Body of pancreas (tissue), 4 donors: ENCODE measurements at places on chromosomes 6 and 20.

DNA sequence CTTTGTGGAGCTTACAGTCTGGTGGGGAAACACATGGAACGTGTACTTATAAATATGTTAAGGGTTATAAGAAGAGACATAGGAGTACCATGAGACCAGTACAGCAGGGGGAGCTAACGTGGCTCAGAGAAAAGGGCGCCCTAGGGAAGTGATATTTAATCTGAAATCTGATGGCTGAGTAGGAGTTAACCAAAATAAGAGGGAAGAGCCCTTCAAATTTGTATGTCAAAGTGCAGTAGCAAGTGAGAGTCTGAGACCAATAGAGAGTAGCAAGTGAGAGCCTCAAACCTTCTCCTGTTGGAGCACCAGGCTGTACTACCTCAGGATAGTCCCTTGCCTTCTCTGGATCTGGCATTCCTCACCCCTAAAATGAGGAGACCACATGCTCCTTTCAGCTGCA, 6.1 kb upstream of the PKIG start:
- H3K4me3 ChIP-seq = no peak overlapping the region
- no peak overlapping the region for H3K27ac ChIP-seq
- peak; percentile 11 for DNase-seq
- peaks cover 5% of the 10 kb centered on the region for H3K4me1 ChIP-seq

GRCh38 chr6:143243786-143244185, 183.1 kb downstream of the AIG1 start:
- DNase-seq = no peak
- H3K4me1 ChIP-seq = peaks cover 10% of the 10 kb centered on the region
- H3K4me3 ChIP-seq = no peak overlapping the region

GRCh38 chr6:156620331-156620730, 156.8 kb upstream of the ARID1B start:
- no peaks in the 10 kb centered on the region for H3K36me3 ChIP-seq
- peaks cover 9% of the 10 kb centered on the region for H3K4me1 ChIP-seq
- DNase-seq = no peak
- H3K4me3 ChIP-seq = no peak overlapping the region
- no peaks in the 10 kb centered on the region for H3K27me3 ChIP-seq
- no peak overlapping the region for H3K27ac ChIP-seq

GRCh38 chr6:24974182-24975171, 38.7 kb upstream of the RIPOR2 start:
- H3K36me3 ChIP-seq = no peaks in the 10 kb centered on the region
- H3K27ac ChIP-seq = no peak overlapping the region
- H3K4me1 ChIP-seq = no peaks in the 10 kb centered on the region
- H3K4me3 ChIP-seq = no peak overlapping the region

GRCh38 chr6:102742028-102742427, 1348.5 kb downstream of the GRIK2 start:
- H3K36me3 ChIP-seq = no peaks in the 10 kb centered on the region
- H3K4me3 ChIP-seq = no peak overlapping the region
- H3K27ac ChIP-seq = no peak overlapping the region
- H3K4me1 ChIP-seq = no peaks in the 10 kb centered on the region

DNA sequence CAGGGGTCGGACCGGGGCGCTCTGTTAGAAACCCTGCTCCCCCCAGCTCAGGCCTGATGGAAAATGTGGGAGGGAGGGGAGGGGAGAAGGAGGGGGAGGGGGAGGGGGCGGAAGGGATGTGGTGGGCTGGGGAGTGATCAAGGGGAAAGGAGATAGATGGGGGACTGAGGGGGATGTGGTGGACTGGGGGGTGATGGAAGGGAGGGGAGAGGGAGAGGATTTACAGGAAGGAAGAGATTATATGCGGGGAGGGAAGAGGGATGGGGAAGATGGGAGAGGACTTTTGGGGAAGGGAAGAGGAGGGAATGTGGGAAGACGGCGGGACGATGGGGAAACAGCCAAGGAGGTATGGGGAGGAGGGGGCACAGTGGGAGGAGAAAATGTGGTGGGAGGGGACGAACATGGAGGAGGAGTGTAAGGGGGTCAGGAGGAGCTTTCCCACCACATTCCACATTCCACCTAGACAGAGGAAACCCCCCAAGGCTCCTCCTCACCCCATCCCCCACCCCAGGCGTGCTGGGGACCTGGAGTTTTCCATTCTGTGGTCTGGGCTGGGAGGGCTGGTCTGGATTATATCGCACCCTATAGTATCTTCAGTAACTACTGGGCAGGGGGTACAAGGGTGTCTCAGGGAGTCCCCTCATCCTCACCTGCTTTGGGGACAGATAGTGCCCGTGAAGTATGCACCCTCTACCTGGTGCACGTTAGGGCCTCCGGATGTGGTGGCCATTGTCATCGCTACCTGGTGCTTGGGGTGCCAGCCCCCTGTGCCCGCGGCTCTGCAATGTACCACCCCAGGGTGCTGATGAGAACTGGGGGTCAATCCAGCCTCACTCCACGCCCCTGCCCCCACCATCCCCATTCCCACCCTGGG, 578 bp upstream of the PTGIS start:
- no peak for DNase-seq
- H3K27ac ChIP-seq = no peak overlapping the region
- no peaks in the 10 kb centered on the region for H3K36me3 ChIP-seq

DNA sequence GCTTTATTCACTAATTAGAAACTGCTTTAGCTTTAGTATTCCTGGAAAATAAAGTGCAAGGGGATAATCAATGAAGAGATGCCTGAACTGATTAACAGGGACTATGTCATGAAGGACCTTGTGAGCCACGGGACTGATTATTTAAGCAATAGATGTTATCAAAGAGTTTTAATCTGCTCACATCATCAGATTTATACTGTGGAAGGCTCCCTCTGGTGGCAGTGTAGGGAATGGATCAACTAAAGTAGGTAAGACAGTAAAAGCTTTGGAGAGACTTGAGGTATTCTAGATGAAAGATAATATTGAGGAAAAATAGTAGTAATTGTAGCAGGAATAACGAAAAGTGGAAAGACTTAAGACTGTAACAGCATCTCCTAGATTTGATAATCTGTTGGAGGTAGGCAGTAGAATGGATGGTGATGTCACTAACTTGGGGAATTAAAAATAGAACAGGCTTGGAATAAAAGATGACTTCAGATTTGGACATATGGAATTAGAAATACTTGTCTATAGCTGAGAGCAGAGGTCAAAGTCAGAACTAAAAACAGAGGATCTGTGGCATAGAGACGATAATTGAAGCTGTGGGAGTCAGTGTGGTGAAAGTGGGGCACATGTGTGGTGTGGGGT, 80.3 kb upstream of the HTR1E start:
- no peaks in the 10 kb centered on the region for H3K27me3 ChIP-seq
- H3K4me1 ChIP-seq = no peaks in the 10 kb centered on the region
- no peaks in the 10 kb centered on the region for H3K36me3 ChIP-seq
